NCI-H524 treated with DMSO at 0.1 percent for 48 hours (cell line): ENCODE measurements at places on chromosomes 13 and 19.

GRCh38 chr19:56400485-56400884 lies 3.6 kb upstream of the ZNF583 start:
- no peak for DNase-seq

DNA sequence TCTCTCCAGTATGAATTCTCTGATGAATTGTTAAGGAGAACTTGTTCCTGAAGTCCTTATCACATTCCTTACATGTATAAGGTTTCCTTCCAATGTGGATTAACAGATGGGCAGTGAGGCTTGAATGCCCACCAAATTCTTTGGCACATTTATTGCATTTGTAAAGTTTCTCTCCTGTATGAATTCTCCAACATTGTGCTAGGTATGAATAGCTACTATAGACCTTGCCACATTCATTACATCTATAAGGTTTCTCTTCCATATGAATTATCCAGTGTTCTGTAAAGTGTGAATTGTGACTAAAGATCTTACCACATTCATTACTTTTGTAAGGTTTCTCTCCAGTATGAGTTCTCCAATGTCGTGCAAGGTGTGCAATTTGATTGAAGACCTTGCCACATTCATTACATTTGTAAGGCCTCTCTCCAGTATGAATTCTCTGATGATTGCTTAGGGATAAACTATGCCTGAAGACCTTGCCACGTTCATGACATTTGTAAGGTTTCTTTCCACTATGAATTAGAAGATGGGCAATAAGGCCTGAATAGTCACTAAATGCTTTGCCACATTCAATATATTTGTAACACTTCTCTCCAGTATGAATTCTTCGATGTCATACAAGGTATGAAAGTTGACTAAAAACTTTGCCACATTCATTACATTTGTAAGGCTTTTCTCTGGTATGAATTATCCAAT lies 20.4 kb downstream of the ZNF578 start:
- no peak for DNase-seq

DNA sequence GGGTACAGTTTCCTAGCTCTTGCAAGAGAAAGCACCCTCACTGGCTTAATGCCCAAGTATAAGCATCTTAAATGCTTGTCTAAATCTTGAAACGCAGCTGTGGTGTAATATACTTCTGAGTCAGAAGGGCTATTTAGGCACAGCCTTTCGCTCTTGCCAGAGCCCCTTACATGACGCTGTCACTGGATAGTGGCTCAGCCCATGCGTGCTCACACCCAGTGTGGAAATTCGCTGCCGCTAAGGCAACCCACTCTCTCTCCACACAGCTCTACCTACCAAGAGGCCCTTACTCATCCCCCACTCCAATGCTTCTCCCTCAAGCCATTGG lies 24.0 kb downstream of the UQCRFS1 start:
- no peak for DNase-seq

DNA sequence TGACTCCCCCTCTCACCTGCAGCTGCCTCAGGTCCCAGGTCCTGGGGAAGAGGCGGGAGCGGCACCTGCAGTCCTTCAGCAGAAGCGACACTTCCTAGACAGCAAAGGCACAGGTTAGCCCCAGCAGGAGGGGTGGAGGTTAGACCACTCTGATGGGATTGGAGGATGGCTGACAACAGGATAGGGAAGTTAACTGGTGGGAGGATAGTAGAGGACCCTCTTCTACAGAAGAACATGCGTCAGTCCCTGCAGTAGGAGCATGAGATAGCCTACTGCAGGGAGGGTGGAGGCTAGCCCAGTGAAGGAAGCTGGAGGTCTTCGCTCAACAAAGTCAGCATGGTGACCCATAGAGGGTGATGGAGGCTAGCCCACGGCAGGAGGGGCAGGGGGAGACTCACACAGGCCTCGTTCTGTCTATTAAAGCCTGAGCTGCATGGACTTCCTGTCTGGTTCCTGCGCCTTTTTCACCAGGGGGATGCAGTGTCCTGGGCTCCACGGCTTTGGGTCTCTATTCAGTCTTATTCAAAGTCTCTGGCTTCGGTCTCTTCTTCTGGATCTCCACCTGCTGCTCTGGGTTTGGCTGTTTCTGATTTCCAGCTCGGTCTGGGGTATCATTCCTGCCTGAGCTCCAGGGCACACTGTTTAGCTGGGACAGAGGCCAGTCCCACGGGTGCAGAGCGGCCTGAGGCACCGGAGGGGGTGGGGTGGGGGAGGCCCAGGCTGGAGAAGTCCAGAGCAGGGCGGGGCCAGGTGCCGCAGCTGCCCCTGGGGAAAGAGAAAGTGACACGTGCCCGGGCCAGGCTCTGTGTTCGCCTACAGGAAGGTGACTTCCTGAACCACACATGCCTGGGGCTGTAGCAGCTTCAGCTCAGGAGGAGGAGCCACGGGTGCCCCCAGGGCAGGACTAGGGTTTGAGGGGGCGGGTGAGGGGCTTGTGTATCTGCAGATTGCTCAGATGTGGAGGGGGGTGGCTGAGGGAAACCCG lies 7.3 kb downstream of the IFNL3 start:
- DNase-seq = no peak

DNA sequence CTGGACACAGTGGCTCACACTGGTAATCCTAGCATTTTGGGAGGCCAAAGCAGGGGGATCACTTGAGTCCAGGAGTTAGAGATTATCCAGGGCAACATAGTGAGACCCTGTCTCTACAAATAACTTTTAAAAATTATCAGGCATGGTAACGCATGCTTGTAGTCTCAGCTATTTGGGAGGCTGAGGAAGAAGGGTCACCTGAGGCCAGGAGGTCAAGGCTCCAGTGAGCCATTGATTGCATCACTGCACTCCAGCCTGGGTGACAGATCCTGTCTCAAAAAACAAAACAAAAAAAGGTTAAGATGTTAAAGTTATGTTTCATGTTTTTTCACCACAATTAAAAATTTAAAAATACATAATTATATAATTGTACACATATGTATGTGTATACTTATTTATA lies 19.2 kb upstream of the DIAPH3 start:
- DNase-seq = no peak

- no peak for DNase-seq
Observed at GRCh38 chr19:51948975-51949374, 21.7 kb downstream of the ZNF613 start.

DNA sequence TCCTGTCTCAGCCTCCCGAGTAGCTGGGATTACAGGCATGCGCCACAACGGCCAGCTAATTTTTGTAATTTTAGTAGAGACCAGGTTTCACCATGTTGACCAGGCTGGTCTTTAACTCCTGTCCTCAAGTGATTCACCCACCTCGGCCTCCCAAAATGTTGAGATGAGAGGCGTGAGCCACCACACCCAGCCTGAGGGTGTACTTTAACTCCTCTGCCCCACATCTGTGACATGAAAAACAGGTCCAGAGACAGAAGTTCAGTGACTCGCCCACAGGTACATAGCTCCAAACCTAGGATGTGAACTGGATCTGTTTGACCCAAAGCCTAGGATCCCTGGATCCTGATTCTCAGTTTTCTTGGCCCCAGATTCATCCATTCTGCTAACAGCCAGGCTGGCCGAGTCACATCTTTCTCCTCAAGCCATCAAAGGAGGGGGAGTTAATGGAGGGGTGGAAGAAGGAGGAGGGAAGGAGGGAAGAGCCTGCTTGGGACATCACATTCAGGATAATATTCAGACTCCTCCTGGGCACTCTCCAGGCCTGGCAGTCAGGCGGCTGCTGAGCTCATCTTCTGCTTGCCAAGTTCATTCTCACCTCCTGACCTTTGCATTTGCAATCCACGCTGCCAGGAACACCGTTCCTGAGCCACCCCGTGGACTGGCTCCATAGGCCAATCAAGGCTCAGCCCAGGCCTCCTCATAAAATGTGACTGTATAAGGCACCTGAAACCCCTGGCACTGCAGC lies 3.1 kb downstream of the SPC24 start:
- no peak for DNase-seq

DNA sequence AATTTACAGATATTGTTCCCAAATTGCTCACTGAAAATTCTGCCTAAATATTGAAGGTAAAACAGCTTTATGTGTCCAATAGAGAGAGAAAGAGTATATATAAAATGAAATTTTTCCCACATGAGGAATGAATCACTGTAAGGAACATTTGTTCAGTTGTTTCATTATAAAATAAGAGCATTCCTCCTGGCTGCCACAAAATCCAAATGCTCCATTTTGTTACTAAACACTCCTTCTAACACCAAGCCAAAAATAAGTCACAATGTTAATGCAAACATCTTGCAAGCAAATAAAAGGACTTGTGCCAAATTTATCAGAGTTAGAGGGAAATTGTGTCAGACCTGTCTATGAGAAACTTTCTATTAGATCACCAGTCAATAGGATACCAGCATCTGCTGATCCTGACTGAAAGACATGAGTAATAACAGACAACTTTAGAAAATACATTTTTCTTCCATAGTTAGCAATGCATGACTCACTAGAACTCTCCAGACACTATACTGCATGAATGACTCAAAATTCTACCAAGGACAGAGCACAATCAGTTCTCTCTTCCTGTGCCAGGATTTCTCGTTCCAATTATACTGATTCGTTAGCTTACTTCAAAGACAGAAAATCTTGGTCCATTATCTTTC lies 83.5 kb upstream of the FNDC3A start:
- no peak for DNase-seq

- DNase-seq = no peak
Observed at GRCh38 chr13:112637017-112637801, 49.3 kb upstream of the TUBGCP3 start.

GRCh38 chr19:51272183-51272810 lies 21.4 kb downstream of the SIGLECL1 start:
- DNase-seq = no peak

DNA sequence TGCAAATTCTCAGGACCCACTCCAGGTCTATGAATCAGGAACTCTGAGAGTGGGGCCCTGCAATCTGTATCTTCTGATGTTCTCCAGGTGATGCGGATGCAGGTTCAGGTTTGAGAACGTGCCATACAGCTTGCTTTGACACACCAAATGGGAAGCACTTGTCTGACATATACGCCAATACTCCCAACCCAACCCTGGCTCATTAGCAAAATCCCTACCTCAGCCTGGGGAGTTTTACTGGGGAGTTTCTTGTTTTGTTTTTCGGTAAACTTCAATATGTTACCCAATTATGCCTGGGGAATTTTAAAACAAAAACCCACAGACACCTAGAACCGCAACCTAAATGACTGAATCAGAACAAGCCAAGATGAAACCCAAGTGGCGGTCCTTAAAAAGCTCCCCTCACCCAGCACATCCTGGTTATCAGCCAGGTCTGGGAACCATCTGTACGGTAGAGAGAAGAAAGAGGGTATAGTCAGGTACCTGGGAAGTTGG lies 41.2 kb downstream of the ABCC4 start:
- no peak for DNase-seq

DNA sequence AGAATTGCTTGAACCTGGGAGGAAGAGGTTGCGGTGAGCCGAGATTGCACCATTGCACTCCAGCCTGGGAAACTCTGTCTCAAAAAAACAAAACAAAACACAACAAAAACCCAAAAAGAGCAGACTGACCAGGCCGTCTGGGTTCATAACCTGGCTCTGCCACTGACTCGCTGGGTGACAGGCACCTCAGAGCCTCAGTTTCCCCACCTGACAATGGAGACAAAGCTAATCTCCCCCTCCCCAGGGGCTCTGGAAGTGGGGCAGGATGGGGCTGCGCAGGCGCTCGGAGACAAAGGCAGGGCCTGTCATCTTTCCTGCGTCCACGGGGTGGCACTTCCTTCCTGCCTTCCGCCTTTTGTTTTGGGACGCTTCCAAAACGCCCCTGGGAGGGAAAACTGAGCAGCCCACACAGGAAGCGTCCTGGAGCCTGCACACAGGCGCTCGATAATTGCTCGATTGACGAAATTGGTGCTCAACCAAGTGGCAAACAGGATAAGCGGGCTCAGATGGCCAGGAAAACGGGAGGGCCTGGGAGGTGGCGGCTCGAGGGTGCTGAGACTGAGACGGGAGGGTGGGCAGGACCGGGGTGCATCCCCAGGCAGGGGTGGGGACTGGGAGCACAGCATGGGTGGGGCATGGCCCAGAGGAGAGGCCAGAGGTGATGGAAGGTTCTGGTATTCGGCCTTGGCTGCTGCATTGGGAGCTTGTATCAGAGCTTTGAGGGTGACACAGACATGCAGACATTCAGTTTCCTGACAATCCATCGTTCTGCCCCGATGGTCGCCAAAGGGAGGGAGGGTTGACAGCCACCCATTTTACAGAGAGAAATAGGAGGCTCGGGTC lies 17.8 kb downstream of the SPC24 start:
- DNase-seq = no peak

DNA sequence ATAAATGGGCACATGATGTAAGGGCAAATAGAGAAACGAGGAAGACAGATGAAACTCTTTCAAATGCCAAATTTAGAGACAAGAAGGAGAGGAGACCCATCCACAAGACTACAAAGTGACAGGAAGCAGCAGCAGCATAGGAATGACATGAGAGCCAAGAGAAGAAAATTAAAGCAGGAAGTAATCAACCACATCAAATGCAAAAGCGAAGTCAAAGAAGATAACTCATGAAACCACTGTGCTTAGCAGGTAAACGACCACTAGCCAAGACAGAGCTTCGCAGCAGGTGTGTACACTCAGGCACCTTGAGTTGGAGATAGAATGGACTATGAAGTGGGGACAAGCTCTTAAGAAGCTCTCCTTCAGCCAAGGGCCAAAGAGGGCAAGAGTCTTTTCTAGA lies 64.1 kb downstream of the KLF12 start:
- DNase-seq = no peak

DNA sequence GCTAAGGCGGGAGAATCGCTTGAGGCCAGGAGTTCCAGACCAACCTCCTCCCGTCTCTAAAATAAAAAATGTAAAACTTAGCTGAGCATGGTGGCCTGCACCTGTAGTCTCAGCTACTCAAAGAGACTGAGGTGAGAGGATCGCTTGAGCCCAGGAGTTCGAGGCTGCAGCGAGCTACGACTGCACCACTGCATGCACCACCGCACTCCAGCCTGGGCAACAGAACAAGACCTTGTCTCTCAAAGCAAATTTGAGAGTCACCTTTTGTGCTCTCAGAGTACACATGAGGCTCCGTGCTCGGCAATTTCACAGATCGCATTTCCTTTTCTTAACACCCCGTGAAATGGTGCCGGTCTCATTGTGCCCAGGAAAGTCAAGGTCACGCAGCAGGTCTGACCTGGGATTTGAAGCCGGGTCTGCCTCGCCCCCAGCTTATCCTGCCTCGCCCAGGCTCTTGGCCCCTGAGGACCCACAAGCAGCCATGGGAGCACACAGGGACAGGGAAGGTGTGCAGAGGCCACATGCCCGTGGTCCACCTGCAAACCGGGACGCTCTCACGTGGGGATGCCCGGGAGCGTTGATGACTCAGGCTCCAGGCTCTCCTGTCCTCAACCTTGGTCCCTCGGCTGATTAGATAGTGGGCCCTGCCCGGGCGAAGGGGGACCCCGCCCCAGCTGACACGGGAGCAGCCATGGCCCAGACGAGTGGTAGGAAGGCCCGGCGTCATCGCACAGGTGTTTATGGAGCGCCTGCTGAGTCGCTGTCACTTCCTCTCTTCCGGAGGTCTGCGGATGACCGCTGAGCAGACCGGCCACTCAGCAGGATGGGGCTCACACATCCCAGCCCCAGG lies 1.1 kb upstream of the SMIM24 start:
- DNase-seq = no peak
